Occipital lobe (tissue), 3 donors: ENCODE measurements at places on chromosomes 16 and 17. TPM values are rescaled to one million over a fixed set of nuclear protein-coding genes. Genes with fewer than 3 reads are reported as not detected.

DNA sequence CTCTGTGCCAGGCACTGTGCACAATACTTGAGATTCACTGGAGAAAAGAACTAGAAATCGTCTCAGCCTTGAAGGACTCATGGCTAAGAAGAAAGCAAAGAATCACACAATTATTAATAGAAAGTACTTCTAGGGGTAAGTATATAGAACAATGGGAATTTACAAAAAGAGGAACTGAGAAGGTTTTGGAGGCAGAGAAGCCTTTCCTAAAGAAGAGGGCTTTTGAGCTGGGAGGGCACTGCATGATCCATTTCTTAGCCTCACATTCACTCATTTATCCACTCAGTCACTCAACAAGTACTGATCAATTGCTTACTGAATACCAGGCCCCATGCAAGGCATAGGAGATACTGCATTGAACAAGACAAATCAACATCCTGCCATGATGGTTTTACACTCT, 113.5 kb downstream of the TMEM114 start:
- no peak for DNase-seq

The WNT3 gene
- total RNA-seq, result 5.1 TPM

- no peak for DNase-seq
Measured at GRCh38 chr17:64739316-64740058, 77.4 kb upstream of the SMURF2 start.

The OR1F1 gene
- total RNA-seq, result 0.78 TPM

The IL17C gene
- not detected for total RNA-seq

DNA sequence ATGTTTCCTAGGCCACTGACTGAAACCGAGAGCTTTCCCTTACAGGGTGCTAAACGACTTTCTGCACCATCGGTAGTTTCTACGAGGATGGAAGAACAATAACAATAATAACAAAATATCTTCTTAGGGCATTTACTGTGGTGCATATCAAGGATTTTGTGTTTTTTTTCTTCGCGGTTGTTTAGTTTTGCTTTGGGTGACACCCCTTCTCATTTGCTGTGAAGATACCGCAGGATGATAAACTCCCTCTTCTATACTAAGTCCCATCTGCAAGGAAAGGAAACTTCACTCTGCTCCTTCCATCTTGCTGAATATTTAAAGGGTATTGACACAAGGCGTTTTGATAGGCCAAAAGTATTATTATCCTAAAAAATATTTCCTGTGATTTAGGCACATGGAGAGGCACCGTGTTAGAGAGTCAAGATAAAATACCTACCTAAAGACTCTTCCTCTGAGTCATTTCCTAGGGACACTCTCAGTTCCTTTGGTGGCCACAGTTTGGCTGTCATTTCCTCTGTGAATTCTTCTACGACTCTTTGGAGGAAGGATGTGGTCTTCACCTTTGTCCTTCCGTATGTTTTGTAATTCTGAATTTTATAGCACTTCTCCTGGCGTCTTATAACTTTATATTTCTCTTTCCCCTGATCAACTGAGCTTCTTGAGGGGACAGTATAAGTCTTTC, 318.8 kb downstream of the CDH13 start:
- no peak for DNase-seq

- no peak for DNase-seq
Measured at GRCh38 chr16:87581857-87582215, 20.5 kb upstream of the JPH3 start.

DNA sequence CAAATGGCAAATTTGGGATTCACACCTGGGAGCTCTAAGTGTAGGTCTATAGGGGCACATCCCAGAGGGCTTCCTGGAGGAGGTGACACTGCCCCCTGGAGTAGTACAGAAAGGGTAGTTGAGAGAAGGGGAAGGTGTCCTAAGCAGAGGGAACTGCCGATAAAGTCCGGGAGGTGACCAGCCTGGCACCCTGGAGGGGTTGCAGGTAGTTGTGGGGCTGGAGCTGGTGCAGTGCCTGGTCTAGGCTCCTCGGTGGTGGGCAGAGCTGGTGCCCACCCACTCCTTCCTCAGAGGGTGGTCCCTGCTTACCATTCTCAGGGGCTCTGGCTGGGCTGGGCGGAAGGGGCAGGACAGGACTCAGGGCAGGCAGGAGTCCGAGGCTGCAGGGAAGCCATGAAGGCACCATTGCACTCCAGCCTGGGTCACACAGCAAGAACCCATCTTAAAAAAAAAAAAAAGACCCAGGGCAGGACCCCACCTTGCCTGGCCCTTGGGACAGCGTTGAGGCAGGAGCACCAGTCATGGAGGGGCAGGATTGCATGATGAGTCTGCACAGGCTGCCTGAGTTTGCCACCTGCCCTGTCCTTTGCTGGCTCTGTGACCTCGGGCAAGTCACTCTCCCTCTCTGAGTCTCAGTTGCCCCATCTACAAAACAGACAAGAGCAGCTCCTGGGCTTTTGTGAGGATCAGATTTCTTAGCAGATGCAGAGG, 43.8 kb downstream of the LAT start:
- DNase-seq, result no peak

DNA sequence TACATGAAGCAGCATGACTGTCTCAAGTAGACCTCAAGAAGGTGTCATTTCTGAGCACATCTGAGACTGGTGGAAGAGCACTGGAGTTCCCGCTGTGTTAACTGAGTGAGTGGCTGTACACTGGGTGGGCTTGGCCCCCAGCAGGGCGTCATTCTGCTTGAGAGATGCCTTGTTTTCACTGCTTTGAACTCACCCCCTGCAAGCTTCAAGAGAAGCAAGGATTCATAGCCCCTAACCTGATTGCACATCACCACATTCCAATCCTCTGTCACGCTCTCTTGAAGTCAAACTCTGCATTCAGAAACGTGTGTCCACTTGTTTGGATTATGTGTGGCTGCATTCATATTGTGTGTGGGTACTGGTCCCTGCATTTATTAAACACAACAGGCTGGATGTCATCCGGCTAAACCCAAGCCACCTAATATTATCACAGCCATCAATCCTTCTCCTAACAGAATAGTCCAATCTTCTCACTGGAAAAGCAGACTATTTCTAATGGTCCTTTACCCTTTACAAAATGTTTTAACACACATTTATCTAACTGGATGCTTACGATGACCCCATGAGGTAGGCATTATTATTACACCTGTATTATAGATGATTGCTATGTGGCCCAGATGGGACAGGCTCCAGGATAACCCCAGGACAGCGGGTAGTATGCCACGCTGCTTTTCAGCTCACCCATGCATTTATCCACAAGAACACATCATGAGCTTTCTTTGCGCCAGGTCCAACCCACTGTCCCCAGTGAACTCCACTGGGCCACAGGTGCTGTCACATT, 76.3 kb downstream of the USP31 start:
- DNase-seq, result no peak

DNA sequence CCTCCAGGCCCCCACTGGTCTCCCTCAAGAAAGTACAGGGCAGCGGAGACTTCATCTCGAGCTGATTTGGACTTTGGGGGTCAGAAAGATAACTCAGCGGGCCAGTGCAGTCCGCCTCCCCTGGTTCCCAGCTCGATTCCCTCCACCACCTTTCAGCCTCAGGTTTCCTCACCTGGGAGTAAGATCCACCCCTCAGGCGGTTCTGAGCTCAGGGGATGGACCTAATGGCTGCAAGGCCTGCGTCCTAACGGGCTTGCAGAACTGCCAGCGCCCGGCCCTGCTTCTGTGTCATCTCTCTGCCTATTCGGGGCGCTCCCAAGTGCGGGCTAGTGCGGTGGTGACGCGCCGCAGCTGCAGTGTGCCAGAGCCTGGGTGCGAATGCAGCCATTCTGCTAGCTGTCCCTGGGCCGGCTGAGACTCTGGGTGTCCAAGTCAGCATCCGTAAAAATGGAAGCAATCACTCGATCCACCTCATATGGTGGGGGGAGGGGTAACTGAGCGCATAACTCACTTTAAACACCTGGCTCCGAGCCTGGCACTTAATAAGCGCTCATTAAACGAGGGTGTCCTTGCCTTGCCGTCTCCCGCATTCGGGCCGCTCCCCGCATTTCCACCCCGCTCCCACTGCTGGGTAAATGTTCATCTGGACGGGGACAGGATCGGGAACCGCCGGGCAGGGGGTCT, 129.6 kb upstream of the LHX1 start:
- DNase-seq, result no peak

The KRT24 gene
- not detected for total RNA-seq

DNA sequence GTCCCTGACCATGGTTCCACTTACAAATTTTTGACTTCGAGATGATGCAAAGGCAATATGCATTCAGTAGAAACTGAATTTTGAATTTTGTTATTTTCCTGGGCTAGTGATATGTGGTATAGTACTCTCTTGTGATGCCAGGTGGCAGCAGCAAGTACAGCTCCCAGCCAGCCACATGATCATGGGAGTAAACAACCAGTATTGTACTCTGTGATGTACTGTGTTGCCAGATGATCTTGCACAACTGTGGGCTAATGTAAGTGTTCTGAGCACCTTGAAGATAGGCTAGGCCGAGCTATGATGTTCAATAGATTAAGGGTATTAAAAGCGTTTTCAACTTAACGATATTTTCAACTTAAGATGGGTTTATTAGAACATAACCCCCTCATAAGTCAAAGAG, 250.8 kb downstream of the STX8 start:
- no peak for DNase-seq

The ZNF629 gene
- total RNA-seq, result 11.5 TPM

- no peak for DNase-seq
Measured at GRCh38 chr16:31134091-31134571, 1.4 kb downstream of the PRSS8 start.
